Fibroblast of lung (primary cell): ENCODE measurements at places on chromosomes 11 and 22. TPM values are rescaled to one million over a fixed set of nuclear protein-coding genes. Genes with fewer than 3 reads are reported as not detected.

The OR52I2 gene
- total RNA-seq, result not detected in 2 replicates

The LIPT2 gene
- 1.8 and 2.8 TPM in 2 replicates for total RNA-seq

The OR52I1 gene
- total RNA-seq, result not detected in 2 replicates

The FGF3 gene
- not detected in 2 replicates for total RNA-seq

The SLC22A6 gene
- total RNA-seq, result not detected in 2 replicates

The TOM1 gene
- total RNA-seq, result 28.0 and 30.9 TPM in 2 replicates
